ENCODE measurements at places on chromosomes 1 and 21.

DNA sequence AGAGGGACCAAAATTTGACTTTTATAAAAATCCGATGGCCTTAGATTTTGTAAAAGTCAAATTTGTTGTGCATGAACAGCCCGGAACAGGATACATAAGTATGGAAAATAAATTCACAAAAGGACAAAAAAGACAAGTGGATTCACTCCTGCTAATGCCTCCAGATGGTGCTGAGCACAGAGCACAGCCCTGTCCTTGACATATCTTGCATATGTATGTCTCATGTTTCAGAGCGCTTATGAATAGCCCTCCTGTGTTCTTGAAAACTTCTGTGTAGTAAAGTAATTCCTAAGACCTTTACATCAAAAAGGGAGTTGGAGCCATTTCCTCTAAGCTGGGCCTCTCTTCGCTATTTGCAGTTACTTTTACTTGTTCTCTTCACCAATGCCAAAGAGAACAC, 110.7 kb upstream of the RAB3GAP2 start:
- DNase-seq = no peak

GRCh38 chr1:64047549-64047996, 155.8 kb upstream of the UBE2U start:
- DNase-seq = no peak

DNA sequence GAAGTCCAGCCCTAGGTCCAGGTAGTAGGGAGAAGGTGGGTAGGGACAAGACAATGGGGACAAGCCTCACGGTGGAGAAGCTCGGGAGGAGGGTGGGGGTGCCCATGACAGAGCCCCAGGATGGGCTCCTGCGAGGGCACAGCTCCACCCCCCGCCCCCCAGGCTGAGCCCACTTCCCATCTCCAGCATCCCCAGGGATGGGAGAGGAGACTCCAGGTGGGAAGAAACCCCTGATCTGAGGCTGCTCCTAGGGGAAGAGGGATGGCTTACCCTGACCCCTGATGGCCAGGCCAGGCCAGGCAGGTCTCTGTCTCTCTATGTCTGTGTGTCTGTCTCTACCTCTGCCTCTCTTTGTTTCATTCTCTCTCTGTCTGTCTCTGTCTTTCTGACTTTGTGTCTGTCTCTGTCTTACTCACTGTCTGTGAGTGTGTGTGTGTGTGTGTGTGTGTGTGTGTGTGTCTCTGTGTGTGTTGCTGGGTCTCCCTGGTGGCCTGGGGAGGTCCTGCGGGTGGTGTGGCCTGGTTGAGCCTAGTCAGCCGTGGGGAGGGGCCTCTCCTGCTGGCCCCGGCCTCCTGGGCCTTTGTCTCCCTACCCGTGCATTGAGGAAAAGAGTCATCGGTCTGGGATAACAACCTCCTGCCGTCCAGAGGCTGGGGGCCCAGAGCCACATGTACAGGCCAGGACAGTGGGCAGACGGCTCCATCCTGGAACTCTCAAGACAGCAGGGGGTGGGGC, 45.7 kb downstream of the WNT9A start:
- DNase-seq = no peak

DNA sequence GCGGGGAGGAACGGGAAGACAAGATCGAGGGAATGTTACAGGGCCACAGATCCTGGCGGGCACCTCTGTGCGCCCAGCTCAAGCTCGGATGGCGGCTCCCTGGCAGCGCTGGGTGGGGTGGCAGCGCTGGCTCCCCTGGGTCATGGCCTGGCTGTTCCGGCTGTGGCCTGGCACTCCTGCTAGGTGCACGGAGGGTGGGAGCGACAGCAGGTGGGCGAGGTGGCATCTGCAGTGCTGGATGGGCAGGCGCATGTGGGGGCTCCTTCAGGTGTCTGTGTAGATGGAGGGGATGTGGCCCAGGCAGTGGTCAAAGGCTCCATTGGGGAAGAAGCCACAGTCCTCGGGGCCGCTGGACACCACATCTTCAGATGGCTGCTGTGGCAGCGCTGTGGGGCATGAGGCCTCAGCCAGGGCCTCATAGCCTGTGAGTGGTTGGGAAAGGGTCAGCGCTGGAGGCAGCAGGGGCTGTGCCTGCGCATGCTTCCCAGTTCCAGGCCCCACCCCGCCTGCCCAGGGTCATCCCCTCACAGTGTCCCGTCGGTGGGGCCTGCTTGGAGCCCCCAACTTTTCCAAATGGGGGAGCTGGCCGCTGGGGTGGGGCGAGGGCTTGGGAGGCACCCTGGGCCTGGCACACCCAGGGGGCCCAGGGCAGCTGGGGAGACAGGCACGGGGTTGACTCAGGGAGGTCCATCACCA, 47.3 kb downstream of the DMRTB1 start:
- DNase-seq = no peak

GRCh38 chr1:244341455-244342450, 110.0 kb downstream of the ADSS2 start:
- no peak for DNase-seq

- DNase-seq = no peak
Measured at GRCh38 chr1:240666568-240667198, 54.7 kb upstream of the GREM2 start.

- DNase-seq = no peak
Measured at GRCh38 chr1:21936366-21937031, 611 bp downstream of the HSPG2 start.

DNA sequence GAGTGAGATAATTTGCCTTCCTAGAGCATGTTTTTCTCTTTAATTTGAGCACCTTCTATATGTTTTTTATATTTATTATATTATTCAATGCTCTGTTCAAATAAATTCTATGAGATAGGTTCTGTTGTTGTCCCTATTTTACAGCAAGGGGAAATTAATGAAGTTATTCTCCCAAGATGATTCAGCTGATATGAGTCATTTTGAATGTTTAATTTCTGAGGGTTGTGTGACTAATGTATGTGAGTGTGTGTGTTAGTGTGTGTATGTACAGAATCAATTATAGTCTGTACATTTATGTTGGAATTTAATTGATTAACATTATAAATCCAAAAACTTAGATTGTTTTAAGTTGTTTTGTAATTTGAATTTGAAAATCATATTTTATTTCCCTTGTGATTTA, 1536.7 kb upstream of the B3GALT2 start:
- peak; percentile 32 for DNase-seq

- DNase-seq = no peak
Measured at GRCh38 chr1:244054924-244055263, 3.8 kb downstream of the ZBTB18 start.

GRCh38 chr1:72037745-72038343, 244.5 kb downstream of the NEGR1 start:
- peak; percentile 12 for DNase-seq

GRCh38 chr21:40152476-40152875, 285.2 kb downstream of the PCP4 start:
- DNase-seq = no peak

DNA sequence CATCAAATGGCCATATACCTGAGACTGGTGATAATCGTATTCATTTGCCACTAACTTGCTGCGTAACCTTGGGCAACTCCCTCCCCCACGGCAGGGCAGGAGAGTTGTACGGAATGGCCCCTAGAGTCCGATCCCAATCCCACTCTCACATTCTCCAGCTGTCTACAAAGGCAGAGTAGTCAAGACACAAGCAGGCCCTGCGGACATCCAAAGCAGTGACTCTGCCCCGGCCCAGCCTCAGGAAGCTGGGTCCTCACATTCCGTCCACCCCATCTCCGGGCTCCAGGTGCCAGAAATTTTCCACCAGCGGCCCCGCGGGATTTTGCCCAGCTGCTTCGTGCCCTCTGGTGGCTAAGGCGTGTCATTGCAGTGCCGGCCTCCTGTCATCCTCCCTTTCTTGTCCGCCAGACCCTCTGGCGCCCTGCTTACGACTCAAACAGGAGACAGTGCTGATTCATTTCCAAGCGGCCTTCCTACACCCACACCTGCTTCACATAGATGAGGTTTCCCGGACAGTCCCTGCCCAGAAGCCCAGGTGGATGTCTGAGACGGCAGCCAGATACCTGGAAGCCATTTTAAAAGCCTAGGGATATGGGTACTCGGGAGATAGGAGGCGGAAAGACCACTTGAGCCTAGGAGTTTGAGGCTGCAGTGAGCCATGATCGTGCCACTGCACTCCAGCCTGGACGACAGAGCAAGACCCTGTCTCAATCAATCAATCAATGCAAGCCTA, 2.9 kb upstream of the S100A2 start:
- DNase-seq = peak; percentile 66

- no peak for DNase-seq
Measured at GRCh38 chr21:42735061-42735460, 81.6 kb downstream of the PDE9A start.

- DNase-seq = no peak
Measured at GRCh38 chr1:165734906-165735305, 33.8 kb downstream of the TMCO1 start.

- no peak for DNase-seq
Measured at GRCh38 chr1:205472737-205473441, 17.0 kb upstream of the BLACAT1 start.

- DNase-seq = no peak
Measured at GRCh38 chr1:185360714-185361113, 43.7 kb upstream of the IVNS1ABP start.

GRCh38 chr1:173413271-173413707, 63.8 kb upstream of the PRDX6 start:
- DNase-seq = no peak

GRCh38 chr1:90761781-90762589, 44.9 kb upstream of the BARHL2 start:
- no peak for DNase-seq

- DNase-seq = no peak
Measured at GRCh38 chr1:168089326-168089978, 47.3 kb downstream of the GPR161 start.

DNA sequence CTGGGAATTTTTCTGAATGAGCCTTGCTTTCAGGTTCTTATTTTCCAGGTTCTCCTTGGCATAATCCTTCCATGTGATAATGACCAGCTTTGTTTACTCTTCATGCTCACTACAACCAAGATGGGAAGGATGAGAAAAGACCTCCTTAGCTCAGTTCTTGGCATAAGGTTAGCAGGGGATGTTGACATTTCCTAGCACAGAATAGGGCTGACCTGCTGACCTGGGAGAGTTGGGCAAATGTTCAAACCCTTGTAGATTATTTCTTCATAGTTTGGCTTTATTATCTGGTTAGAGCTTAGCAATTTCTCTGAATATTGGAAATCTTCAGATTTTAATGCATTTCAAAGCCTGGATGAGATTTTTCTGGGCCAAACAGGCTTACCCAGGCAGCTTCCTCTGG, 23.6 kb upstream of the SYT6 start:
- no peak for DNase-seq

DNA sequence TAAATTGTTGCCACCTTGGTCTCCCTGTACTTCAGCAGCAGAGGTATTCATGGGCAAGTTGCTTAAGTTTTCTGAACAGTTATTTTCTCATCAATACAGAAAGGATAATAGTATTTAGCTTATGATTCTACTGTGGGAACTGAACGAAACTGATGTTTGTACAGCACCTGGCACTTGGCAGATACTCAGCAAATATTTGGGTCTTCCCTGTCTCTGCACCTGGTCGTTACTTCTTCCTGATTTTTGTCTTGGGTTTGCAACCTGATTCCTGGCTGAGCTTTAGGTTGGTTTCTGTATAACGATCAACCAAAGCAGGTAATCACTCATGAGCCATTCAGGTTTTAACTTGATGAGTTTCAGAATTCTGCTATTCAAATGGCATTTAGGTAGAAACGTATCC, 490.6 kb downstream of the KIF26B start:
- DNase-seq = no peak

GRCh38 chr21:44686000-44686781, 4.2 kb upstream of the KRTAP12-1 start:
- DNase-seq = no peak

GRCh38 chr1:211724687-211725196, 49.3 kb upstream of the NEK2 start:
- no peak for DNase-seq

DNA sequence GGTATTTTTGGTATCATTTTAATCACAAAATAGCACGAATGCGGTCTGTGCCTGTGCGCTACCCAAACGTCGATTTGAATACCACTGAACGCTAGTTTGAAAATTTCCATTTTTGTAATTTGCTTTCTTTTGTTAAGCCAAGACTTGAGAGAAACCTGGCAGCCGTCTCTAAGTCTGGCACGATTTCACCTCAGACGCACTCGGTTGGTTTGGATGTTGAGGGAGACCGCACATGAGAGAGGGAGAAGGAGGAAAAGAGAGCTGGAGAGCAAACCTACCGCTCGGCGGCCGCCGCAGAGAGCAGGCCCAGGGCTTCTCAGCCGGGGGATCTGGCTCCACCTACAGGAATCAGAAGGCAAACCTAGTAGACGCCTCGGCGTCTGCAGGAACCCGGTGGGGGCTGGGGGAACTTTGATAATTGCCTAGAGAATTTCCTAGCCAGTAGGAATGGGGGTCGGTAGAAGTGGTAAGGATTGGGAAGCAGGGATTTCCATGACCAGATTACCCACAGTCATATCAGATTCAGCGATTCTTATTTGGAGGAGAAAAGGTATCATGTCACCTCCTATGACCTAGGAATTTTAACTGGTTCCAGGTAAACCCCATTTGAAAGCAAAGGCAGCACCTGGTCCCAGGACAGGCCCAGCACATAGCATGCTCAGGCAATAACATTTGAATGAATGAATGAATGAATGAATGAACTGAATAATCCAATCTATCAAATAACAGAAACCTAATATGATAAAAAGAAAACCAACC, 83.2 kb downstream of the TM2D1 start:
- DNase-seq = peak; percentile 32

- no peak for DNase-seq
Measured at GRCh38 chr1:93502571-93502970, 54.7 kb downstream of the FNBP1L start.

DNA sequence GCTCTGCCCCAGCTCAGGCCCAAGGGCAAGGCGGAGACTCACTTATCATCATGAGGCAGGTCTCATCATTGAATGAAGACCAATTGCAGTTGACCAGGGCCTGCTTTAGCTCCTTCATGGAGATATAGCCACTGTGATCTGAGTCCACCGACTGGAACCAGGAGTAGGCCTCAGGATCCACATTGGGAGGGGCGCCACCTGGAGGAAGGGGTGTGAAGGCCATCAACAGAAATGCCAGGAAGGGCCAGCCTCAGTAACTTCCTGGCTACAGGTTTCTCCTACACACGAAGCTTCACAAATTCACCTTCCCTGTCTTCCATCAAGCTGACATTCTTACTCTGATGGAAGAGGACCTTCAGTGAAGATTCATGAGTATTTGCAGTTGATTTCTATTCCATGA, 11.6 kb downstream of the PEF1 start:
- DNase-seq = no peak

- no peak for DNase-seq
Measured at GRCh38 chr1:58038574-58038973, 508.0 kb downstream of the OMA1 start.

DNA sequence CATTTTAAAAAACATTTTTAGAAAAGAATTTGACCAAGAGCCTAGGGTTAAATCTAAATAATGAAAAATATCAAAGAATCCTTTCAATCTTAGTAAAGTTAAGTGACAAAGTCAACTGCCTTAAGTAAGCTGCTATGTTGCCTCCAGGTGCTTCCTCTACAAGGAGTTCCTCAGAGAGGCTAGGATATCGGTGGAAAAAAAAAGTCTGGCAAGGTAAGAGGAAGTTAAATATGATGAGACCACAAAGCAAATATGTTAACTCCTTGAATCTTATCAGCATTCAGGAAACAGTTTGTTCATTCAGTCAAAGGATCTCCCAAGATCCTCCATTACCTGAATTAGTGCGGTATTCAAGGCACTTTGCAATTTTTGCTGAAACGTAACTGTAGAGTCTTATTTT, 563.5 kb downstream of the PTPRC start:
- no peak for DNase-seq

Measured in fibroblast of skin of left quadriceps (primary cell).